Pulmonary artery endothelial cell (primary cell): ENCODE measurements at places on chromosomes 4 and X. TPM values are rescaled to one million over a fixed set of nuclear protein-coding genes. Genes with fewer than 3 reads are reported as not detected.

DNA sequence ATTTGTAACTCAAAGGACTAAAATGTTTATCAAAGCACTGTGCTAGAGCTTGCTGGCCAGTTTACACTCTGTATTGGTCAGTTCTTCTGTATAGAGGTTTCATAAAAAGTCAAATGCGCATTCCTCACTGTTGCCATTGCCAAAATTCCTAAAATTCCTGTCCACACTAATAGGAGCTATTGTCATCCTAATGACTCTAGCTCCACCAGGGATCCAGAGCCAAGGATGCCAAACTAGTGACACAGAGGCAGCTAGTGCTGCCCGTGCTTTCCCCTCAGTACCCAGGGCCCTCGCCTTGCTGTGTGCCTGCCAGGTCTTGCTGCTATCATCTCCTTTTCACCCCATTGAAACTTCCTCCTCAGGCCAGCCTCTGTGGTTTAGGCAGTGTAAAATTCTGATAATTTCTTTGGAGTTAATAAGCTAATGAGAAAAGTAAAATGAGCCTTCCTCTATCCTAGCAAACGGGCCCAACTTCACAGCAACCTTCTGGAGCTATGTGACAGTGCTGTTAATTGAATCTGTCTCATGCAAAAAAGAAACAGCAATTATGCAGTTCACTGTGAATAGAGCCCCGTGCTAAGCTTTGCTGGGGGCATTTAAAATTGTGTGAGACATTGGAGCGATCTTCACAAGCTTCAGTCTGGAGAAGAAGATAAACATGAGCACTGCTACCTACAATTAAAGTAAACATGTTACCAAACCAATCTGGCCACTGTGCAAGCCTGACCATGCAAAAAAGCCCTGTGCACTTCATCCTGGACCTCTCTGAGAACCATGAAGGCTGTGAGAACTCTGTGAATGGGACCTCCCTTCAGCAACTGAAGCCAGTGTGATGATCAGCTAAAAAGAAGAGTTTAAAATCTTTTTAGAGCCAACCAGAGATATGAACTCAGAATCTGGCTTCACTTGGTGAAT lies 43.1 kb upstream of the FGF2 start:
- DNase-seq, result peak; percentile 81

DNA sequence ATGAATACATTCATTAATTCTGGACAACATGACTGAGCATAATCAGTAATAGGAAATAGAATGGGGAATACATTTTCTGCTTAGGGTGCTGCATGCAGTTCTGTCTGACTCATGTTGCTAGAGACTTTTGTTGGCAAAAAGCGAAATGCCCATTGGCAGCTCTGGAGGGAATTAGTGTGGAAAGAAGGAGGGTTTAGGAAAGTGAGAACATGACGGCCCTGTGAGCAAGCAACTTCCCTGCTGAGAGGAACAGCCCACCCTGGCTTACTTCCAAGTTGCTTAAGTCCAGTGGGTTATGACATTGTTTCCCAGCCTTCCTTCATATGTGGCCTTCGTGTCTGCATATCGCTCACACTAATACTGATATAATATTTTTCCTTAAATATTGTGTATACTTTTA lies 13.8 kb downstream of the MAD2L1 start:
- peak; percentile 54 for DNase-seq

- DNase-seq, result no peak
Measured at GRCh38 chr4:3040452-3041191, 33.7 kb downstream of the HTT-AS start.

DNA sequence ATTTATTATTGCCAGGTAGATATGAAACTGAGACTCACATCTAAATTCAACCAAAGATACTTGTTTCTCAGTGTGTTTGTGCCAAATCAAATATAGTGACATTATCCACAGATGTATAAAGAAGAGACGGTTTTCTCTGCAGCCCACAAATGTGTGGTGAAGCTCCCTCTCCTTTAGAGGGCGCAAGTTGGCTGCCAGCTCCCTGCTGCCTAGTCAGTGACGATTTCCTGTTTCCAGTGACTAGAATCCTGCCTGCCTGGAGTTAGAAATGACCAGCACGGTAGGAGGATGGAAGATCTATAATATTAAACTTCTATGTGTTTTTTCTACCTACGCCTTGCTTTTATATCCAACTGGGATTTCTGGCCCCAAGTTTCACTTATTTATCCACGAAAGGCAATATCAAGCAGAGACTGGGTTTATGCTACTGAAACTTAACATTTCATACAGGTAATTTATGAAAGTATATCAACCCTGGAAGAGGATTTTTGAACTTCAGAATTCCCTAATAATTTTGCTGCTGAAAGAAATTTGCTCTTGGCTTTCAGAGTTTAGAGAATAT lies 1793.7 kb upstream of the TENM3 start:
- DNase-seq, result no peak

GRCh38 chrX:24480400-24480865 lies 15.3 kb downstream of the PDK3 start:
- no peak for DNase-seq

- no peak for DNase-seq
Measured at GRCh38 chr4:25112366-25112994, 47.8 kb downstream of the SEPSECS start.

Gene SPANXA2
- not detected in 2 replicates for total RNA-seq
